Stimulated activated CD8-positive, alpha-beta memory T cell treated with anti-CD3 and anti-CD28 coated beads, Interleukin-4, amount 100 ng/mL, for 4 hours (primary cell): ENCODE measurements at places on chromosomes 2 and 18.

GRCh38 chr2:145815933-145816332, 1296.0 kb upstream of the ZEB2 start:
- DNase-seq, result no peak

DNA sequence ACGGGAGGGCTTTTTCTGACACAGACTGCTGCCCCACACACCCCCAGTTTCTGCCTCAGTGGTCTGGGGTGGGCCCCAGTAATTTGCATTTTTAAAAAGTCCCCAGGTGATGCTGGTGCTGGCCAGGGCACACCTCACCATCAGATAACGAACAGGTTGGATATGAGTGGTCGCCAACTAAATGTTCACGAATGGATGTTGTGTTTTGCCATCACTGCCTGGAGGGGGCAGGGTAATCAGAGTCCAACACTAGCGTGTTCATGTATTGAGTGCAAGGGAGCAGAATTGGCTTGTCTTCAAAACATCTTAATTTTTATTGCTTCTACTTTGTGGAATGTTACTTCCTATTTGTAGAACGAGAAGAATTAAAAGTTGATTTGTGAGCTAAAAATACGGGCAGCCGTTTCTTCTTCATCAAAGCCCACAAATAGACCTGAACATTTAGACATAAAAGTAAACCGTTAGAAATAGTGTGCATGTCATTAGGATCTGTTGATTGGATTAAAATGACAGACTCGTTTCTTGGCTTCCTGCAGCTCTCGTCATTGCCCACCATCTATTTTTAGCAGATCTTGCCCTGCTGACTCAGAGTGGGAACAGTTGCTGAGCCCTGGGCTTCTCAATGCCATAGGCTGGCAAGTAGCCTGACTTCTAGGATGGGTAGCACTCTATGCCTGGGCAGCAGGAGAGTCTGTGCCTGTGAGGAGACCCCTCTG, 45.2 kb downstream of the NCK2 start:
- peak; percentile 33 for DNase-seq

- DNase-seq, result no peak
Measured at GRCh38 chr18:76980663-76981395, 151.8 kb downstream of the MBP start.

GRCh38 chr2:38598200-38598990, 4.3 kb downstream of the HNRNPLL start:
- DNase-seq, result no peak

DNA sequence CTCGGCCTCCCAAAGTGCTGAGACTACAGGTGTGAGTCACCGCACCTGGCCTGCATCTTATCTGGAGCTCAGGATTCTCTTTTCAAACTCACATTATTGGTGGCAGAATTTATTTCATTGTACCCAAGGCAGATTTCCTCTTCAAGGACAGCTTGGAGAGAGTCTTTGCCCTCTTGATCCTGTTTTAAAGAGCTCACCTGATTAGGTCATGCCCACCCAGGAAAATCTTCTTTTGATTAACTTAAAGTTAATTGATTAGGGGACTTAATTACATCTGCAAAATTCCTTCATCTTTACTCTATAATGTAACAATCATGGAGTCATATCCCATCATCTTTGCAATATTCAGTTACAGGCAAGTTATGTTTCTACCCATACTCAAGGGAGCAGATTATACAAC, 346.4 kb downstream of the EPHA4 start:
- no peak for DNase-seq
